ENCODE measurements at places on chromosomes 1 and 21.
A peak's percentile ranks its signal among the peaks of the same experiment; 100 is the strongest.

GRCh38 chr1:32485554-32486255 lies 20.8 kb downstream of the ZBTB8B start:
- DNase-seq: no peak

DNA sequence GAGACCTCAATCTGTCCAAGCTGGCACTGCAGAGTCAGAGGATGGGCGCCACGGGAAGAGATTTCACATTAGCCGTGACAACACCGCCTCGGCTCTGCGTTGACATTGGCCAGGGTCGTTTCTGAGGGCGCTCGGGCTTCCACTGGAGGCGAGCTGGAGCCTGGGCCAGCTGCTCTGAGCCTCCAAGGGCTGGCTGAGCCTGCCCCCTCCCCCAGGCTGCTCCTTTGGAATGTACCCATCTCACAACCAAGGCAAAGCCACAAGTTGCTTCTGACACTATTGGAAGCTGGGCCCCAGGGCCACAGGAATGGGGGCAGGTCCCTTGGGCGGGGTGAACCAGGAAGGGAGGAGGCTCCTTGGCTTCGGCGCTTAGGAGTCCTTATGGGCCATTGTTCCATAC lies 12.7 kb downstream of the GPR3 start:
- DNase-seq: no peak

GRCh38 chr1:78348496-78349284 lies 142.1 kb upstream of the PTGFR start:
- no peak for DNase-seq

DNA sequence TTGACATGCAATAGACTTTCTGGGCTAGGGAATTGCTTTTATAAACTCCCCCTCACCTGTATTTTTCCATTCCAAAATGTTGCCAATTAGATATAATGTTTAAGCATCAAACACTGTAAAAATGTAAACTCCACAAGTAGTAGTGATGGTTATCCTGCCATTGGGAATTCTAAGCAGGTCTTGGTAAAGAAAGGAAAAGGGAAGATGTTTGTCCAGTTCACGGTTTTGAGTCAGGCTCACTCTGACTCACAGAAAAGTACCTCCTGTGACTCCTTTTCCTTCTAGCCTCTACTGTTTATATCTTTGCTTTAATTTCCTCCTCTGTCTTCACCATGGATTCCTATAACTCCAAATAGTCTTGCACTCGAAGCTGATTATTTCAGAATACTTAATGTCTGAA lies 19.0 kb upstream of the PTPN14 start:
- DNase-seq: no peak

GRCh38 chr1:8574985-8575384 lies 242.5 kb downstream of the RERE start:
- no peak for DNase-seq

GRCh38 chr1:205261946-205262691 lies 34.4 kb downstream of the TMCC2 start:
- DNase-seq: no peak

DNA sequence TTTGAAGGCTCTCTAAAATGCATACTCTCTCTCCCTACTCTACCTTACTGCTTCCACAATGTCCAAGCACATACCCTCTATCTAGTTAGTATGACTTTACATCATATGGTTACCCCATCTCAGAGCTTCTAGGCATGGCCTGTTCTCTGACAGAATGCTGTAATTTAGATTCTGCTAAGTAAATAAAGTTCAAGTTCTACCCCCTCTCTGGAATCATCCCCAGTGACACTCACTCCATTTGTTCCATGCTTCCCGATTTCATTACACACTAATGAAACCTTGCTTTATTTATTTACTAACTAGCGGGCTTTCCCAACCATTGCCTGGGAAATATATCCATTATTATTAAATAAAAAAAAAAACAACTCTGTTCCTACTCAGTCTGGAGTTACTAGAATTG lies 7.3 kb downstream of the CRYZL1 start:
- no peak for DNase-seq

DNA sequence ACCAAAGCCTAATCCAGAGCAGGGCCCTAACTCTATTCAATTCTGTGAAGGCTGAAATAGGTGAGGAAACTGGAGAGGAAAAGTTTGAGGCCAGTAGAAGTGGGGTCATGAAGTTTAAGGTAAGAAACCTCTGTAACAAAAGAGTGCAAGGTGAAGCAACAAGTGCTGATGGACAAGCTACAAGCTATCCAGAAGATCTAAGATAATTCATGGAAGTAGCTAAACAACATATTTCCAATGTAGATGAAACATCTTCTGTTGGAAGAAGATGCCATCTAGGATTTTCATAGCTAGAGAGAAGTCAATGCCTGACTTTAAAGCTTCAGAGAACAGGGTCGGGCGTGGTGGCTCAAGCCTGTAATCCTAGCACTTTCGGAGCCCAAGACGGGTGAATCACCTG lies 217.6 kb downstream of the GREM2 start:
- DNase-seq: no peak

- peak; percentile 35 for DNase-seq
Measured at GRCh38 chr1:241485554-241485992, 34.0 kb downstream of the FH start.

All from RPMI8226 (cell line).